ENCODE measurements at places on chromosomes 6 and 20.

DNA sequence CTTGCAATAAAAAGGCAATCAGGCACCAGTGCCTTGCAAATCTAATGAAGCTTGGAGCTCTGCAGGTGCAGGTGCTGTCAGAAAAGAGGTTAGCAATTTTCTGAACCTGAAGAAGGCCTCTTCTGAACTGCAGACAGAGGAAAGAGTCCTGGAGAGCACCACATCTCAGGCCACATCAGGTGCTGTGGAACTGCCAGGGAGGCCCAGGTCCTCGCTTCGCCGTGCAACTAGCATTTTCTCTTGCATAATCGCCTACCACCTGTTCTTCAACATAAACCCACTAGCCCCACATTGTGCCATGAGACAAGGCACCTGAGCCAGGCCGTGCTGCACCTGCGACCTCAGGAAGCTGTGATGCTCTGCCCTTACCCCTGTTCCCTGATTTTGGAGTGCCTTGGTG, 187.6 kb downstream of the DTNBP1 start:
- DNase-seq: no peak

- no peak for DNase-seq
These were observed 124.1 kb upstream of the DST start for GRCh38 chr6:56766806-56767178.

- DNase-seq: no peak
These were observed 78.7 kb upstream of the PHACTR3 start for GRCh38 chr20:59525500-59526241.

- no peak for DNase-seq
These were observed 169.3 kb downstream of the CD83 start for GRCh38 chr6:14286634-14287428.

DNA sequence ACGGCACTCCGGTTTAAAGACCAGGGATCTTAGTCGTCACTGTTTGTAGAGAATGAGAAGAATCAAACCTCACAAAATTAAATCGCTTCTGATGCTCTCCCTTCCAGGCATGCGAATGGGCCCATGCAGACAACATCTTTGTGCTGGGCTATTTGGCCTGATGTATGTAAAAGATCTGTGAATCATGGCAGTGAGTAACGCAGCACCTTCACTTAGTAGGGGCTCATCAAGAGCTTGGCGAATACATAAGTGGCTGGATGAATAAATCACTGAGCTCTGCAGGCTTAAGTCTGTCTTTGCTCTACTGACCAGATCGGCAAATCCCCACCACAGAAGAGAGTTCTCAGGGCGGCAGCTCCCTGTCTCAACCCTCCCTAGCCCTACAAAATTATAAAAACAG, 44.8 kb upstream of the AFDN start:
- DNase-seq: no peak

DNA sequence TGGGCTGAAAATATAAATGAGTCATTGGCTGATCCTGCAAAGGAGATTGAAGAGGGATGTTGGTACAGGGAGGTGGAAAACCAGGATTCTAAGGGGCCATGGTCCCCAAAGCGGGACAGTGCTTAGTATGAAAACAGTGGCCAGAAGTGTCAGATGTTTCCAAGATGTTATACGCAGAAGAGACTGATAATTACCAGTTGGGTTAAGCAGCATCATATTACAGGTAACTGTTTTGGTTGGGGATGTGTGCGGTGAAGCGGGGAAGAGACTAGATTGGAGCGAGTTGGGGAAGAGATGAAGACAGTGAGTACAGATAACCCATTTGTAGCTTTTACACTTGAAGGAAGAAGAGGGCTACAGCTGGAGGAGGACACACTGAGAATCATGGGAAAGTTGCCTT, 80.8 kb downstream of the PLEKHG1 start:
- DNase-seq: no peak
